CD4-positive, alpha-beta memory T cell (primary cell): ENCODE measurements at places on chromosomes 3 and 15.

GRCh38 chr3:127680798-127681221 is 8.1 kb downstream of the ABTB1 start:
- DNase-seq: no peak

DNA sequence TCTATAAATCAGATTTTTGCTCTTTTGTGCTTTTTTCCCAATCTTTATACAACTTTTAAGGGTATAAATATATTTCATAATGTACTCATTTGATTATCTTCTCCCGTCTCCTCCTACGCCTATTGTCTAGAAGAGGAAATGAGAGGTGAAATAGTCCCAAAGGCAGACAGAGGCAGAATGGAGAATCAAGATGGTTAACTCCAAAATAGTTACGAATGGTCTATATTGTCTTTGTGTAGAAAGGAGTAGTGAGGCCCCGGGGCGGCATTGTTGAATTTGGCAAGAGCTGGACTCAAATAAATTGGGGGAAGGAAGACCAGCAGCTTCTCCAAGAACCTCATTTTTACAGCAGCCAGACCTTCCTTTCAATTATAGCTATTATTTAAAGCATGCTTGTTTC is 23.9 kb downstream of the ITPR1 start:
- no peak for DNase-seq

- peak; percentile 28 for DNase-seq
Observed at GRCh38 chr15:76341366-76342057, 4.9 kb downstream of the ISL2 start.

- no peak for DNase-seq
Observed at GRCh38 chr3:133944641-133945380, 49.1 kb upstream of the RAB6B start.

- DNase-seq: no peak
Observed at GRCh38 chr3:152331018-152331541, 62.4 kb downstream of the MBNL1 start.

- no peak for DNase-seq
Observed at GRCh38 chr3:139935016-139935865, at the start of gene CLSTN2. Gene CLSTN2, plus strand, starts transcription at chr3:139935185.

DNA sequence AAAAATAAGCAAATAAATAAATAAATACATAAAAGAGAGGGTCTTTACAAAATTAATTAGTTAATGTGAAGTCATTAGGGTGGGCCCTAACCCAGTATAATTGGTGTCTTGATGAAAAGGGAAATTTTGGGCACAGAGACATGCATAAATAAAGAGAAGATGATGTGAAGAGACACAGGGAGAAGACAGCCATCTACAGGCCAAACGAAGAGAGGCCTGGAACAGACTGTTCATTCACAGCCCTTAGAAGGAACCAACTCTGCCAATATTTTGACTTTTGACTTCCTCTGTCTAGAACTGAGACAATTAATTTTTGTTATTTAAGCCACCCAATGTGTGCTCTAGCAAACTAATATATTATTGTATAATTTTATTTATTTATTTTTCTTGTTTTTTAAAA is 29.6 kb upstream of the SELENOK start:
- peak; percentile 8 for DNase-seq

DNA sequence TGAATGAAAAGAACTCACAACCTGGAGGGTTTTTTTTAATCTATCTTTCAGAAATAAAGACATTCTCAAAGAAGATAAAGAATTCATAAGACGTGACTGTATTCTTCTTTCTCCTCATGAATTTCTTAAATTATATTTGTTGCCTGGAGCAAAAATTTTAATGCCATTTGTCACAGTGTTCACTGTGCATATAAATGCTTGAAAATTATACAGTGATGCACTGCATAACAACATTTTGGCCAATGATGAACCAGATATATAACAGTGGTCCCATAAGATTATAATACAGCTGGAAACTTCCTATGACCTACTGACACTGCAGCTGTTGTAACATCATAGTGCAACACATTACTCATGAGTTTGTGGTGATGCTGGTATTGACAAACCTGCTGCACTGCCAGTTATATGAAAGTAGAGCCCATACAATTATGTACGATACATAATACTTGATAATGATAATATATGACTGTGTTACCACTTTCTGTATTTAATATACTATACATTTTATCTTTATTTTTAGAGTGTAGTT is 67.3 kb downstream of the P2RY1 start:
- DNase-seq: no peak

GRCh38 chr3:135895106-135895733 is 70.3 kb upstream of the PPP2R3A start:
- no peak for DNase-seq

DNA sequence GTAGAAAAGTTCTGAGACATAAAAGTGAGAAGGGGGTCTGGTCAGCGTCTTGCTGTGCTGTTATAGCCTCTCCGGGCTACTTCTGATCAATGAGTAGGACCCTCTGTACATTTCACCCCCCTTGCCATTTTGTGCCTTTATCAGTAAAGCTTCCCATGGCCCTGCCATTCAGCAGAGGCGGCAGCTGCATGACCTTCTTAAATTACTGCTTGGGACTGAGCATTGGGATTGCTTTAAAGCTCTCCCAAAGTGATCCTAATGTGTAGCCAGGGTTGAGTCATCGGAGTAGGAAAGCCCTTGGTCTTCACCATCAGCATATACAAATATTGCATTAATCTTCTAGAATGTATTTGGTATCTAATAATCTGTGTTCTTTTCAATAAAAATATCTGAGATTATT is 70.2 kb downstream of the FMN1 start:
- DNase-seq: no peak

DNA sequence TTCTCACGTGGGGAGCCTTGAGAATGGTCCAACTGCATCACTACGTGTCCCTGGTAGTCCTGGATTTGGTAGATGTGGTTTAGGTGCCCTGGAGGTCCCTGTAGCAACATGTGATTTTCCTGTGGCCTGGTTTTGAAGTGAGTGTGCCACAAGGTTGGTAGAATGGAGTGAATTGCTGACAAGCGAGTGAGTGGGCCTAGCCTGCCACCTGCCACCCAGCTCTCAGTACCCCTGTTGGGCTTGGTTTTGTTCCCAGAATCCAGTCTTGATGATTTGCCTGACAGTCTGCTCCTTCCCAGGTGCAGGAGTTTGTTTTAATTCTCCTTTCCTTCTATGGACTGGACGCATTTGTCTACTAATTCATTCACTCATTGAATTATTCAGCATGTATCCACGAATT is 19.4 kb downstream of the RPLP1 start:
- DNase-seq: no peak

DNA sequence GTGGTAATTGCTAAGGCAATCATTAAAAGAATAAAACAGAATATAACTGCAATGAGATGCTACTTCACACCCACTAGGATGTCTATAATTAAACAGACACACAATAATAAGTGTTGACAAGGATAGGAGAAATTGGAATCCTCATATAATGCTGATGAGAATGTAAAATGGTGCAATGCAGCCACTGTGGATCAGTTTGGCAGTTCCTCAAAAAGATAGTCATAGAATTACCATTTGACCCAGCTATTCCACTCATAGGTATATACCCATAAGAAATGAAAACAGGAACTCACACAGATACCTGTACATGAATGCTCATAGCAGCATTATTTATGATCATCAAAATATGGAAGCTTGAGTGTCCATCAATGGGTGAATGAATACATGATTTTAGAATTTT is 9.6 kb upstream of the RNF111 start:
- no peak for DNase-seq

GRCh38 chr3:111590143-111590491 is 5.0 kb downstream of the ZBED2 start:
- no peak for DNase-seq

DNA sequence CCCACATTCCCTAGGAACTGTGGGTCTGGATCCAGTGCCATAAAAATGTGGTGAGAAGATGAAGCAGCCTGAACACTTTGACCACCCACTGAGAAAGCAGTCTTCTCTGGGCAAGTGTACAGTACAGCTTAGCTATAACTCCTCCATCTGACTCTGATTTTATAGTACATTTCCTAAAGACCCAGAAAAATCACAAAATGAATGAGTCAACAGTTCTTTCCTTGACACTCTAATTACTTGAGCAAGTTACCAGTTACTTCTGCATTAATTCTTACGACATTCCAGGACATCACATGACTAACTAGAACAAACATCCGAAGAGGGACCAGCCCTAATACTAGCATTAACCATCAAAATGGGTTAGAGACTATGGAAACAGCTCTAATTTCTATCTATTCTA is 148.1 kb upstream of the PEX5L start:
- no peak for DNase-seq

GRCh38 chr3:77319711-77320110 is 279.8 kb downstream of the ROBO2 start:
- no peak for DNase-seq

GRCh38 chr3:194137008-194137505 is 1.1 kb downstream of the HES1 start:
- DNase-seq: no peak

- no peak for DNase-seq
Observed at GRCh38 chr3:158167737-158168557, 58.1 kb downstream of the RSRC1 start.

- DNase-seq: no peak
Observed at GRCh38 chr3:13018043-13018451, 55.2 kb downstream of the IQSEC1 start.

DNA sequence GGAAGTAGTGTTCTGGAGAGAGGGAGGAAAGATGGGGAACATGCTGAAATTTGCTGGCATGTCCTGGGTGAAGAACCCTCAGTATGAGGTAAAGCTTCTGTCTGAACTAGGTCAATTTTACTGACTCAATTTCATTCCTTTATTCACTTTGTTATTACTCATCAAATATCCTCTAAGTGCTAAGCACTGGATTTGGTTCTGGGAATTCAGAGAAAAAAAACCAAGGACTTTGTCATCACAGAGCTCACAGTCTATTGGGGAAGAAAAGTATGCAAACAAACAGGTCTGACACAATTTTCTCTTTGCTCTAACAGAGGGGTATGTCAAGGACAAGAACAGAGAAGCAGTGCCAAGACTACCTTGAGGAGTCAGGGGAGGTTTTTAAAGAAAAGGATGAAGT is 68.0 kb downstream of the TFG start:
- no peak for DNase-seq

DNA sequence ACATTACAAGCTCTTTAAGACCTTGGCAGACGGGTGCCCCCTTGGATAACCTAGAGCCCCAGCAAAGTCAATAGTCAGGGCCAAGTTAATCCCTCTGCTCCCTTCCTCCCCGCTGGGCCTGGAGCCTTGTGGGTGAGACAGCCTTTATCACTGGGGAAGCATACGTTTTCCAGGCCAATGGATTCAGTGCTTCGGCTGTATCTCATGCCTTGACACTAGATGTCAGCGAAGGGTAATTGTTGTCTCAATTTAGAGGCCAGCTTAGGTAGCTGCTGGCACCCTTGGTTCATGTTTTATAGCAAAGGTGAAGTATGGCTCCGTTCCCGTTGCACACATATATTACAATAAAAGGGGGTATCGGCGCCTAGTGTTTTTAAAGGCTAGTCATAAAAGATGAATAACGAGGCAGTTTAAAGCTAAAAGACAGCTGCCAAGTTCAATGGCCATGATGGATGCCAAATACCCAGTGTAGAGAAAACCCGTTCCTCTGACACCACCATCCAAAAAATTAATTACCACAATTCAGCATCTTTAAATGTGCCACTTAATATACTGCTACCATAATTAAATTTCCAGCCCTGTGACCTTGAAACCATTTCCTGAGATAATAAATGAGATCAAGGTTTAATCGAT is 52.3 kb upstream of the BNIP2 start:
- no peak for DNase-seq
